ENCODE measurements at places on chromosomes 16 and 17. TPM values are rescaled to one million over a fixed set of nuclear protein-coding genes. Genes with fewer than 3 reads are reported as not detected.
A peak's percentile ranks its signal among the peaks of the same experiment; 100 is the strongest.

The CD300E gene
- 0.52 TPM for total RNA-seq

The QPRT gene
- 38.2 TPM for total RNA-seq

The TUBB3 gene
- 2.2 TPM for total RNA-seq

DNA sequence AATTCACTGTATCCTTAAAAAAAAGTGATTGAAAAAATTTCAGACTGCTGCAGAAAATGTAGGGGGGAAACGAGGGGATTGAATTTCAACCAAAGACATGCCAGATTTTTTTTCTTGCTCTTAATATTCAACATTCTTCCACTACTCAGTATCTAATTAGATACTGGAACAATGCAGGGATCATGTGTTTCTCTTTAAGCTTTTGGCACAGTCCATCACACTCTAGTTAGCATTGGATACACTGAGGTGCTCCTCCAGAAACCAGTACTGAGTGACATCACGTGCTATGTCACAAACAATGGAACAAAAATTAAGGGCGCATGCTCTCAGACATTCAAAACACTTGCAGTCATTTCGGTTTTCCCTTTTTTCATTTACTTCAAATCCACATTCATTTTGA lies 298.6 kb upstream of the PSMD7 start:
- H3K4me1 ChIP-seq = no peaks in the 10 kb centered on the region
- H3K27ac ChIP-seq = no peak overlapping the region
- no peaks in the 10 kb centered on the region for H3K36me3 ChIP-seq

- no peak overlapping the region for H3K27ac ChIP-seq
- no peak overlapping the region for H3K4me3 ChIP-seq
- no peaks in the 10 kb centered on the region for H3K36me3 ChIP-seq
- no peaks in the 10 kb centered on the region for H3K27me3 ChIP-seq
- H3K4me1 ChIP-seq = no peaks in the 10 kb centered on the region
These were observed 11.8 kb upstream of the SMPD3 start for GRCh38 chr16:68460067-68460466.

DNA sequence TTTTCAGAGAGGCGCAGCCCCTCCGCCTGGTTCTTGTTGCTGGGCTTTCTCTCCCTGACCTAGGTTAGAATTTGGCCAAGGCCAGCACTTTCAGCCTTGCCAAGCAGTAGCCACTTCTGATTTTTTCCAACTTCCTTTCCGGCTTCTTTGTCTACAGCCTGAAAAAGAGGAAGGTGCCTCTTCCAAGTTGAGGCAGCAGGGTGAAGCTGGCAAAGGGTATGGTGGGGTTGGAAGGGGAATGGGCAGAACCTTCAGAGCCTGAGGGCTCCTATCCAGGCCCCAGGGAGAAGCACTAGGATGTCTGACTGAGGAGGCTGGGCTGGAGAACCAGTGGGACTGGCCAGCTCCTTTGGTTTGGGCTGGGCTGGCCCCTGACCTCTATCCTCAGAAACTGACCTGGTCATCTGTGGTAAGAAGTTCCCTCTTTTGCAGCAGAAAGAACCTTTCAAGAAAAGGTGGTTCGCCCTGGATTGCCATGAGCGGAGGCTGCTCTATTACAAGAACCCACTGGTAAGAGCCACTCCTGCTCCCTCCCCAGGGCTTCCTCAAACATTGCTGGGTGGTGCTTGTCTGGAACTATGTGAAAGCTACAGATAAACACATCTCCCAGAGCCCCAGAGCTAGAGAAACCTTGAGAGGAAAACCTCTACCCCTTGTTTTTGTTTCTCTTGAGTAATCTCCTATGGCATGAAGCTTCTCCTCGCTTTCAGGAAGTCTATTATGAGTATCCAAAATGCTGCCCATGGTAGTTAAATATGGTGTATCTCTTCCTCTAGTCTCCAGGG lies 16.6 kb upstream of the RNF135 start:
- H3K27ac ChIP-seq = peak overlapping the region; percentile 40
- no peaks in the 10 kb centered on the region for H3K36me3 ChIP-seq
- H3K4me1 ChIP-seq = peaks cover 35% of the 10 kb centered on the region
- H3K27me3 ChIP-seq = no peaks in the 10 kb centered on the region

DNA sequence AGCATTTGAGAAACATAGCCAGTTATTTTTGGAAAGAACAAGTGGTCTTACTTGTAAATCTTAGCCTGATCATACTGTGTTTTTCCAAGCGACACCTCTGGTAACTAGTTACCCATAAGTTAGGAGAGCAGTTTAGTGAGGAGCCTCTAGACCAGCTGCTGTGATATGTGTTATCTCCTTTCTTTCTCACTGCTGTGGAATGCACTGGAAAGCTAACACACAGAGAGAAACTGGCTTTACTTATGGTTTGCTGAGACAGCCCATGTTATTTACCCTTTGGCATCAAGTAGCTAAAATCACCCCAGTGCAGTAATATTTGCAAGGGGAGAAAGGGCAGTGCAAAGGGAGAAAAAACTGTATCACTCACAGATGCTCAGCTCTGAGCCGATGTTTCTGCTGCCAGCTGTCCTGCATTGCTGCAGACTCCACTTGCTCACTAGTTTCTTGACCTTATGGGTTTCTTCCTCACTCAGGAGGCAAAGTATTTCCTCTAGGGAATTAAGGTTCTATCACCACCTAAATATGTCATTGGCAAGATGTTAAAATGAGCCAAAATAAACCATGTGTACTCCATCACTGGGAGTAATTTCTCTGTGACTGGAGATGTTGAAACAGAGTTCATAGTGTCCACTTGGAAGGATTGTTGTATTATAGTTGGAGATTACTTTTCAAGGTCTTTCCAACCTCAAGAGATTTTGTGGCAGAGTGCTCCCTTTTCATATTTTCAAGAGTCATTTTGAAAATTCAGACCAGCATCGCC lies 2.3 kb downstream of the RBFOX1 start:
- no peaks in the 10 kb centered on the region for H3K27me3 ChIP-seq
- no peak for DNase-seq
- peak overlapping the region; percentile 52 for H3K4me3 ChIP-seq
- no peaks in the 10 kb centered on the region for H3K36me3 ChIP-seq
- peak overlapping the region; percentile 92 for H3K27ac ChIP-seq

GRCh38 chr16:87250431-87250960 lies 66.7 kb downstream of the C16orf95 start:
- no peak overlapping the region for H3K4me3 ChIP-seq
- no peak for DNase-seq
- no peaks in the 10 kb centered on the region for H3K4me1 ChIP-seq
- H3K36me3 ChIP-seq = no peaks in the 10 kb centered on the region

Data from right atrium auricular region (tissue), 2 donors.